ENCODE measurements at places on chromosomes 6 and 20. TPM values are rescaled to one million over a fixed set of nuclear protein-coding genes. Genes with fewer than 3 reads are reported as not detected.

DAAM2 gene
- 30.6 TPM for polyA plus RNA-seq

NKAPL gene
- polyA plus RNA-seq: 3.2 TPM

DSP gene
- 99.5 TPM for polyA plus RNA-seq

IP6K3 gene
- 1.1 TPM for polyA plus RNA-seq

DNA sequence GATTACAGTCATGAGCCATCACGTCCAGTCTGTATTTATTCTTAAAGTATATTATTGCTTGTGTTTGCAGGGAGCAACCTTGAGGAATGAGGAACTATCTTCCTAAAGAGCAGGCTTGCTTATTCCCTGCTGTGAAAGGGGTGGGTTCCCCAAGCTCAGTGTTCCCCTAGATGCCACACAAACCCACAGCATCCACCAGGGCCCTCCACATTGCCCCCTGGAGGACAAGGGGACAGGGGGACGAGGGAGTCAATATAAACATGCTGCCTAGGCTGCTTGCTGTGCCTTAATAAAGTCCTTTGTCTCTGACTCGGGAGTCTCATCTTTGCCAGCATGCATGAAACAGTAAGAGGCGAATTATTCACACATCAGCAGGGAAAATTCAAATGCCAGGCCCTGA lies 8.0 kb upstream of the IDH3B start:
- no peak for DNase-seq

GRCh38 chr6:93343476-93343875 lies 75.9 kb downstream of the EPHA7 start:
- no peak for DNase-seq

- no peak for DNase-seq
Measured at GRCh38 chr20:38804682-38805501, 605 bp upstream of the PPP1R16B start.

DNA sequence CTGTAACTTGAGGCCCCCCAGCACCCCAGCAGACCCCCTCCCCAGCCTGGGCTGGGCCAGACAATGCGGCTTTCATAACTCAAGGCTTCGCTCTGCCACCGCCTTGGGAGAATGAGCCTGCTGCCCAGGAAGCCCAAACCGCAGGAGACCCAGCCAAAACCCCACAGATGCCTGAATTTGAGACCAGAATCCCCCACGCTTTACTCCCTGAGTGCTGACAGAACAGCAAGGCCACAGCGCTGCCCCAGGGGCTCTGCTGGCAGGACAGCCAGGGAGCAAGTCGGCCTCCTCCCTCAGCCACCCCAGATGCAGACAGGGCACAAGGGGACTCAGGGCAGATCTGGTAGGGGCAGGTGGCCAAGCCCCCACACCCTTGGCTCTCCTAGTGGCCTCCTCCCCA lies 2.2 kb downstream of the MDFI start:
- no peak for DNase-seq

DNA sequence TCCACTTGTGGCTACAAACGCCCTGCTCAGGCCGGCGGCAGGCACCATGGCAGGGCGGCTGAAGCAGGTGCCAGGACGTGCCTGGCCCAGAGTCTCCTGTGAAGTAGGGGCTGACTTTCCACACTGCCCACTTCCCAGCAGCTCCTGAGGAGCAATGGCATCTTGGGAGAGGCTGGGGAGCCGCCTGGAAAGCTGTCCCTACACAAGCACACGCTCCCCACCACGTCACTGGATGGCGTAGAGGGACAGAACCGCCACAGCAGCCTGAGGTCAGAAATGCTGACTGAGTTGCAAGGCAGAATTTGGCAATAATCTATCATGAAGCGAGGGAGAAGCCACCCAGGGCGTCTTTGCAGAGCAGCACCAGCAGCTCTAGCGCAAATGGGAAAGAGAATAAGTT lies 86.3 kb downstream of the NINL start:
- DNase-seq: no peak

DNA sequence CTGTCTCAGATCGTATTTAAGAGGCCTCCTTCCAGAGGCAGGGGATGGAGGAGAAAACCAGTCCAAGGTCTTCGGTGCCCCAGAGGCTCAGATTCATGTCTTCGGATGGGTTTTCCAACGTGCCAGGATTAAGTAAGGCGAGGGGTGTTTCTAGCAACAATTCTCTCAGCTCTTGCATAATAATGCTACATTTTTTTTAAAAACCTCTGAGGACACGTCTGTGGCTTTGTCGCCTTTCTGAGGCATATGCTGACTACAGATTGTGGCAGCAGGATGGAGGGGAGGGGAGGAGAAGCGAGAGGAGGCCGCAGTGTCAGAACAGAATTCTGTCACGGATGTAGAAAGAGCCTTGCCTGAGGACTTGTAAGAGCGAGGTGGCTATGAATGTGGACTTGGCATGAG lies 17.7 kb upstream of the CCDC167 start:
- DNase-seq: no peak

DNA sequence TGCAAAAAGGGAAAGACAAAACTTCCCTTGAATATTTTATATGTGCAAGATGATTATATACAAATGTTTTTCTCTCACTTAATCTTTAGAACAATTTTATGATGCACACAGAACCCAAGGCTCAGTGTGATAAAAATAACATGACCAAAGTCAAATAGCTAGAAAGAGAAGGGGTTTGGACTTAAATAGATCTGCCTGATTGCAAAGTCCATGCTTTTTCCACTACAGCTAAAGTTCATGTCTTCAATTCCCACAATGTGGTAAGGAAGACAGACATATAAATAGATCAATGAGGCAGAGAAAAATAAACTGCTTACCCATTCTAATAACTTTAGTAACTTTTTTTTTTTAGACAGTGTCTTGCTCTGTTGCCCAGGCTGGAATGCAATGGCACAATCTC lies 143.8 kb downstream of the CDK19 start:
- no peak for DNase-seq

DNA sequence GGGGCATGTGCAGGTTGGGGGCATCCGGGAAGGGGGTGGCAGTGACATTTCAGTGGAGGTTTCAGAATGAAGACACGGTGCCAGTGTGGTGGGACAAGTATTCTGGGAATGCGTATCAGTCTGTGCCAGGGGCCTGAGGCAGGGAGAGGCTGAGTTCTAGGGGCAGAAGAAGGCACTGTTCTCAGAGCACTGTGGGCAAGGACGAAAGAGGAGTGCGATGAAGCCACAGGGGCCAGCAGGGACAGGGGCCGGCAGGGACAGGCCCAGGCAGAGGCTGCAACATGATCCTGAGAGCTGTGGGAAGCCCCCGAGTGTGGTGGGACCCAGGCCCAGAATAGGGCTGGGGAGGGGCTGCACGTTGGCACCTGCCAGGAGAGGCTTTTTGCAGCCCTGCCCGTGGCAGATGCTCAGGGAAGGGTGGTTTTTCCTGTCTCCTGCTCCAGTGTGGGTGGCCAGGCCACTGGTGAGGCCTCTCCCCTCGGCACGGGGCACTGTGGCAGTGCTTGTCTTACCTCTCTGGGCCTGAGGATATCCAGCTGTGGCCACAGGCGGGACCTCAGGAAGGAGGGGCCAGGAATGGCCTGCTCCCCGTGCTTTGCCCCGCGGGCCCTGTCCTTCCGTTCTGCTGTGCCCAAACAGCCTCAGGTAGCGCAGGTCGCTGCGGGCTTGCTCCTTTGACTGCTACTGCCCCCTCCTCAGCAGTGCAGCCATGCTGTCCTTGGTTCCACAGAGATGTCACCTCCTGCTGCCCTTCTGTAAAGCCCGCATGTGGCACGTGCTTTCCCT lies 10.0 kb downstream of the ENTPD6 start:
- no peak for DNase-seq

DNA sequence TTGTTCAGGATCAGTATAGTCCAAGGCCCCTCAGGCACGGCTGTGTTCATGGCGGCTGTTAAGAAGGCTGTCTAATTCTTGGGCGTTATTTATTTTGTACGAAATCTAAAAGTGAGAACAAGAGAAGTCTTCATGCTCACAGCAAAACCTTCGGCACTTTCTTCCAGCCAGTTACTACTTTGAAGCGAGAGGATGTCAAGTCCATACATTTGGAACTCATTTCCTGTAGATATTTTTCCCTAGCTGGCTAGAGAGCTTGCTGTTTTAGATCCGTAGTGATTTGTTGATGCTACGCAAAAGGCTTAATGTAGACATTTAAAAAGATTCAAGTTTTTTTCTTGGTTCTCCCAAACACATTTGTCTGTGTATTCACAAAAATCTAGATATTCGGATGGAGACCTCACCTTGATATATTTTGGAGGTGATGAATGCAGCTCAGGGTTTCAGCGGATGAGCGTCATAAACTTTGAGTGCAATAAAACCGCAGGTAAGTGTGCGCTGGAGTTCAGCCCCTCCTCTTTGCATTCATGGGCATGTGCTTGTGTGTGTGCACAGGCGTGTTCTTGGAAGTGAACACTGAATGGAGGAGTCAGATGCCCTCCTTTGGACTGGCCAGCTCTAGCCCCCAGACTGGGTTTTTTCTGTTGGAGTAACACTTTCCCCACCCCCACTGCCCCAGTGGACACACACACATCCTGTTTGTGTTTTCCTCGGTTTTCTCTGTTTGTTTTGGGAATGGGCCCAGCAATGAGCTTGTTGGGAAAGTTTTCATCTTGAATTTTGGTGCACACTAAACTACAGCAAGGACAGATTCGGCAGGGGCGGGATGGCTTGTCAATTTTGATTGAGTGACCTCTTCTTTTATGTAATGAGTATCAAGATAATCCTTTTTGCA lies 65.4 kb downstream of the IGF2R start:
- no peak for DNase-seq

GRCh38 chr20:53738945-53739798 lies 145.5 kb upstream of the ZNF217 start:
- no peak for DNase-seq

GRCh38 chr6:151388236-151388635 lies 3.1 kb downstream of the ZBTB2 start:
- no peak for DNase-seq

DNA sequence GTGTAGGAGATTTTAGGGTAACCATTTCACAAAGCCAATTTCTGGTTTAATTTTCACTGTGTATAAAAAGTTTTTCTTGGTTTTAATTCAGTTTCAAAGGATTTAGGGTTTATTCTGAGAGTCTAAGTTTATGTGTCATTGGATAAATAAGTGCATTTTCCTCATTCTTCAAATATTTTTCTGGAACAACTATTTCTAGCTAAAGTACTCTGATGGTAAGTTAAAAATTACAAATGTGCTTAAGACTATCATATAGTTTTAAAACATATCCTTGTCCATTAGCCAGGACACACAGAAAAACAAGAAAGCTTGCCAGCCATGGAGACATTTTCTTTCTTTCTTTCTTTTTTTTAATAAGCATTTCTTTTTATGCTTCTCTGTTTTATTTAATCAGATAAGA lies 333.0 kb downstream of the RFPL4B start:
- DNase-seq: no peak

DNA sequence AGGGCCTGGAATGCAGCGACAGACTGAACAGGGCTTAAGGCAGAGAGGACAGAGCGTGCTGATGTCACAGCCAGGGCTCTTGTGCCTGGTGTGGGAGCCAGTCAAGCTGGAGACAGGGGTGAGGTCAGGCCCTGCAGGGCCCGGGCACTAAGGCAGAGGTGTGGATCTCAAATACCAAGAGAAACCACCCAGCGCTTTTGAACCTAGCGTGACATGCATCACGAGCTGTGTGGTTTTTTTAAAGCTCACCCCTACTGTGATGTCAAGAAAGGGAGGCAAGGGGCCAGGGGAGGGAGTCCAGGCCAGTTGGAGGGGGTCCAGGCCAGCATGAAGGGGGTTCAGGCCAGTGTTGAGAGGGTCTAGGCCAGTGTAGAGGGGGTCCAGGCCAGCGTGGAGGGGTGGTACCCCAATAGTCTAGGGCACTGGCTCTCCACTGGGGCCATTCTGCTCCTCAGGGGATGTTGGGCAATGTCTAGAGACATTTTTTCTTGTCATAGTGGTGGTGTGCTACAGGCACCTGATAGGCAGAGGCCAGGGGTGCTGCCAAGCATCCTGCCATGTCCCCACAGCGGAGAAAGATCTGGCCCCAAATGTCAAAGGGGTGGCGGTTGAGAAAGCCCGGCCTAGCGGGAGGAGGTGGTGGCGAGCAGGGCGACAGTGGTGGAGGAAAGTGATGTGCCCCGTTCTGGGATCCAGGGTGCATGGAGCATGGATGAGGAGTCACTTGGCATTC lies 42.6 kb downstream of the RBM38 start:
- DNase-seq: no peak

DNA sequence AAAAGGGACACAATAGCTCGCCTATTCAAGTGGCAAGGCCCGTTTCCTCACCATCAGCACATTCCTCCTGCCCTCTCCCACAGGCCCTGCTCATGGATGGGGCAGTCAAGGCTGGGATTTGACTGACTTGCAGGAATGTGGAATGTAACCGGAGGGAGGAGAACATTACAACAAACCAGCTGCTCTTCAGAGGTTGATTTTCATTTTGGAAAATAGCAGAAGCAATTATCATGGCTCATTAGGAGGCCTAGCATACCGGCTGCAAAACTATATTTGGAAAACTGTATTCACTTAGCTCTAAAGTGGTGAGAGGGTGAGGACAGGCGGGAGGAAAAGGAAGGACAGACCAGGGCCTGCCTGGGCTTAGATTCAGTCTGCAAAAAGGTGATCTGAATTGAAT lies 283.7 kb downstream of the CD83 start:
- no peak for DNase-seq

DNA sequence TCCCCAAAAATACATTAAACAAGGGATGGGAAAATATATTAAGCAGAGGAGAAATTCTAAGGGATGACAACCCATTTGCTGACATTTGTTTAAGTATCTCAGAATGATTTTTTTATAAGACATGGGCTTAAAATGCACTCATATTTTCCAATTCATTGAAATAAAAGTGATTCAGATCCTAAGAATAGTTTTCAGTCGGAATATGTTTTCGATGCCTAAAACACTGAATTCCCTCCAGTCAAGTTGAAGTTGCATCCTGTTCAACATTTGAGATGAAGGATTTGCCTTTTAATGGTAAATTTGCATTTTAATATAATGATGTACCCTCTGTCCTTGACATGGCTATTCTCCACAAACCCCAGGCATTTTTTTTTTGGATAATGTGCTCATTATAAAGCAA lies 79.3 kb downstream of the PTCHD4 start:
- no peak for DNase-seq

GRCh38 chr20:62778058-62778457 lies 18.2 kb upstream of the MRGBP start:
- no peak for DNase-seq

DNA sequence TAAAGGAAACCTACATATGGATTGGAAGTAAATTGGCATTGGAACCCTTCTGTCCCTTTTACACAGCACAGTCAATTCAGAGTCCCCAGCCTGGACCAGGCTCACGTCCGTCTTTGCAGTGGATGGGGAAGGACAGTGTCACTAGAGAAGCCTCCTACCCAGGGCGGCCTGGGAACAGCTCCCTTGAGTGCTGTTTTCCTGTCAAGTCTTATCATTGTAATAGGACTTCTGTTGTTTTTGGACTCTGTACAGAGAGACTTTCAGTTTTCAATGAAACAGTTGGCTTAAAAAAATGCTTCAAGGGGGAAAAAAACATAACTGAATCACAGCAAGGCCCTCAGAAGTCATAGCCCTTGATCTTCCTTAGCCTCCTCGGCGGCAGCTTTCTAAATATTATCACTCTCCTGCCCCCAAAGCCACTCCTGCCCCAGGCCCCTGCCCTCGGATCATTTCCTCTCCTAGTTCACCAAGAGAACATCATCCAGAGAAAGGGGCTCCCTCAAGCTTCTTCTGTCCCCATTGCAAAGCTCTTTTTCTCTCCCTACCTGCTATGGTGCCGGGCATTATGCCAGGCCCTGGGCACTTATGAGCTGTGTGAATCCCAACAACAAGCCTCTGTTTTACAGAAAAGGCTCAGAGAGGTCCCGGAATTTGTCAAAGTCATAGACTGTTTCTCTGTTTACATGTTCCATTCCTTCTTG lies 37.8 kb upstream of the CNKSR3 start:
- DNase-seq: peak; percentile 55
